ENCODE measurements at places on chromosomes 3 and 15.

- DNase-seq, result no peak
Observed at GRCh38 chr3:49122451-49122850, 1.8 kb upstream of the USP19 start.

DNA sequence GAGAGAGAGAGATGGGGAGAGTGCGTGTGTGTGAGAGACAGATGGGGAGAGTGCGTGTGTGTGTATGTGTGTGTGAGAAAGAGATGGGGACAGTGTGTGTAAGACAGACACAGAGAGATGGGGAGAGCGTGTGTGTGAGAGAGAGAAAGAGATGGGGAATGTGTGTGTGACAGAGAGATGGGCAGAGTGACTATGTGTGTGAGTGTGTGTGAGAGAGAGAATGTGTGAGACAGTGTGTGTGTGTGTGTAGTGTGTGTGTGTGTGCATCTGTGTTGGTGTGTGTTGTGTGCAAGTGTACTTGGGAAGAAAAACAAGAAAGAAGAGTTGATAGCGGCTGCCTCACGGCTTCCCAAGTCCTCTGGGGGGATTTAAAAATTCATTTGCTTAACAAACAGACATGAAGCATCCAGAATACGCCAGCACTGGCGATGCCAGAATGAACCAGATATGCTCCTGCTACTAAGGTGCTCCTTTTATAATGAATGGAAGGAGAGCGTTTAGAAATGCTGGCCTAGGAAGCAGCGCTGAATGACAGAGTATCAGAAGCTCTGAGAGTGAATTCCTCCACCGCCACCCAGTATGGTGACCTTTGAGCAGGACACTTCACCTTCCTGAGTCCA, 186.1 kb upstream of the TSC22D2 start:
- DNase-seq, result no peak

GRCh38 chr3:122927726-122928125, 99.8 kb downstream of the SEMA5B start:
- DNase-seq, result no peak

DNA sequence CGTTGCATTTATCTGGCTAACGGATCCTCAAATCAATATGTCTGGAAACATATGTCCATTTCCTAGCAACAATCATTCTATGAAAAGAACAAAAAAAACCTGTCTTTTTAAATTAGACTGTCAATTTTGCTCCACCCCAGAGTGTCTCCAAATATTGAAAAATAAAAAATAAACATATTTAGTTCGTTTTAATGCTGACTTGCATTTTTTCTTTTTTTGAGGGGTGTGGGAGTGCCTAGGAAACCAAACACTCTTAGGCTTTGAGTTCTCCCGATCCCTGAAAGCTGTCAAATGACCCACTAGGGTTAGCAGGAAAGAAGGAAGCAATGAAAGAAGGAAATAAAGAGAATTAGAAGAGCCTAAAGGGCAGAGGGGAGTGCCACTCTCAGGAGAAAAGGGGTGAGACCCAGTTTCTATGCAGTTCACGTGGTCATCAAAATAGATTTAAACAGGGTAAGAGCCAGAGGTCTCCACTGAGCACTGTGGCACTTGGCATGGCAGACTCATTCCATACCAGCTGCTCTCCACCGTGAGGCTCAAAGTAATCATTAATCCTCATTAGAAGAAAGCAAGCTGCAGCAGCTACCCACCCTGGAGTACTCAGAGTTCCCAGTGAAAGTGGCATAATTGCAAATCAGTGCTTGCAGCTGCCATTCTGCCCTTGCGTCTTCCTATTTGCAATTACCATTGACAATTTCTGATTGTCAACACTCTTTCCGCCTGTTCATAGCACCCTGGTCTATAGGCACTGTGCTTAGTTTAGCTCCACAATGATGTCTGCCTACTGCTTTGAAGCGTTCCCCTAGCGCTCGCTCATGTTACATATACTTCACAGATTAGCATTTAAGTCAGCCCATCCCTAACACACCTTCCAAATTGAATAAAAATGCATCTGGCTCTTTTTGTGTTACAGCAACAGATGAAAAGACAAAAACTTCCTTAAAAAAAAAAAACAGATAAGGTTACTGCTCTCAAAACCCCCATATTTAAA, 32.3 kb downstream of the PDZRN3 start:
- no peak for DNase-seq

GRCh38 chr15:41878355-41878699, 15.5 kb downstream of the SPTBN5 start:
- DNase-seq, result no peak
